ENCODE measurements at places on chromosomes 4 and X.

DNA sequence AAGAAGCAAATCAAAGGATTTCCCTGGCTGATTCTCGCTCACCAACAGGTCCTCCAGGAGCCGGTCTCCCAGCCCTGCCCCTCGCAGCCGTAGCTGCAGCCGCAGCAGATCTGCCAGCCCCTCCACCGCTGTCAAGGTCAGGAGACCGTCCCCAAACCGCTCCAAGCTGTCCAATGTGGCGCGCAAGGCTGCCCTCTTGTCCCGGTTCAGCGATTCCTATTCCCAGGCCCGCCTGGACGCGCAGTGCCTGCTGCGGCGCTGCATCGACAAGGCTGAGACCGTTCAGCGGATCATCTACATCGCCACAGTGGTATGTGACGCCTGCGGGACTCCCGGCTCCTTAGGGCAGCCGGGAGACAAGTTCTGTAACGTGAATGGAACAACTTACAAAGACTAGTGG is 25.6 kb downstream of the SPATA18 start:
- DNase-seq = no peak

- no peak for DNase-seq
Measured at GRCh38 chr4:169377367-169377766, 106.6 kb upstream of the SH3RF1 start.

DNA sequence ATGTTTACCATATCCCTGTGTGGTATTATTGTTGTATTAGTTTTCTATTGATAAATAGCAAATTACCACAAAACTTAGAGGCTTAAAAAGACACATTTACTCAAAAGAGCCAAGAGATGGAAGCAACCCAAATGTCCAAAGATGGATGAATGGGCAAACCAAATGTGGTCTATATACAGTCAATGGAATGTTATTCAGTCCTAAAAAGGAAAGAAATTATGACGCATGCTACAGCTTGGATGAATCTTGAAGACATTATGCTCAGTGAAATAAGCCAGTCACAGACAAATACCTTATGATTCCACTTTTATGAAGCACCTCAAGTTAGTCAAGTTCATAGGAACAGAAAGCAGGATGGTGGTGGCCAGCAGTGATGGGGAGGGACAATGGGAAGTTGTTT is 144.7 kb downstream of the QDPR start:
- DNase-seq = no peak

- no peak for DNase-seq
Measured at GRCh38 chr4:124212815-124213630, 499.5 kb downstream of the ANKRD50 start.

DNA sequence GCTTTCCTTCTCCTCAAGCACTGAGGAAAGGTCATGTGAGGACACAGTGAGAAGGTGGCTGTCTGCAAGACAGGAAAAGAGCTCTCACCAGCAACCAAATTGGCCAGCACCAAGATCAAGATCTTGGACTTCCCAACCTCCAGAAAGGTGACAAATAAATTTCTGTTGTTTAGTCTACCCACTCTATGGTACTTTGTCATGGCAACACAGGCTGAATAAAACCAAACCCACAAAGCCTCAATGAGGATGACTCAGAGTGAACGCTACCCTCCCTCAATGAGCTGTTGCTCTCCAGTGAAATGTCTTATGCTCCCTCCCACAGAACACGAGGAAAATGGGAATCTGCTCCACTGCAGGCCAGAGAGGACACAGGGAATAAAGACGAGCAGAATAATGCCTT is 244.1 kb downstream of the RAB28 start:
- DNase-seq = no peak

- DNase-seq = no peak
Measured at GRCh38 chr4:159435561-159436023, 332.7 kb downstream of the RAPGEF2 start.

- no peak for DNase-seq
Measured at GRCh38 chrX:16240231-16240905, 73.1 kb downstream of the MAGEB17 start.

DNA sequence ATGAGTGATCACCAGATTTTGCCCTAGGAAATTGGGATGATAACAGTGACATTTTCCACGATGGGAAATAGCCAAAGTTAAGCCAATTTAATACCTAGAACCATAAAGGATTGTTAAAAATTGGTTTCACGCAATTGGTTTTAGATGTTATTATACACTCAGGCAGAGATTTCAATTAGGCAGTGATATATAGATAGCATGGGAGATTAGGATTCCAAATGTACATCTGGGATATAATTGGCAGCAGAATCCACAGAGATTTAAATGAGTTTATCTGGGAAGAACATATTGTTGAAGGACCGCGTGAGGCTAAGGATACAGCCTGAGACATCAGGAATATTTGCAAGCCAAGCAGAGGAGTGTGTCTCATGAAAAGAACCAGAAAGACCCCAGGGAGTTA is 351.6 kb downstream of the GPM6A start:
- DNase-seq = no peak

DNA sequence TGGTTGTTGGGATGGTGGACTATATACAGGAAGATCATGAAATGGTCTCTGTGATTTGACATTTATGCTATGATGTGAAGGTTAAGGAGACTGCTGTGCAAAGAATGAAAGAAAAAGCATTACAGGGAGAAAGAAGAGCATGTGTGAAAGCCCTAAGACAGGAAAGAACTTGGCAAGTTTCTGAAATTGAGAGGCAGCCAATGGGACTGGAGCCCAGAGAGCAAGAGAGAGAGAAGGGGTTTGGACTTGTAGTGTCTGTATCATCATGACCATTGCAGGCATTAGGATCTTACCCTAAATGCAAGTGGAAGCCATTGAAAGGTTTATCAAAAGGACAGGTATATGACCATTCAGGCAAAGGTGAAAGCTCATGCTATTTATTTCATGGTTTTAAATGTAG is 147.1 kb downstream of the NAA11 start:
- no peak for DNase-seq

- no peak for DNase-seq
Measured at GRCh38 chrX:19924285-19924684, 36.9 kb upstream of the SH3KBP1 start.

DNA sequence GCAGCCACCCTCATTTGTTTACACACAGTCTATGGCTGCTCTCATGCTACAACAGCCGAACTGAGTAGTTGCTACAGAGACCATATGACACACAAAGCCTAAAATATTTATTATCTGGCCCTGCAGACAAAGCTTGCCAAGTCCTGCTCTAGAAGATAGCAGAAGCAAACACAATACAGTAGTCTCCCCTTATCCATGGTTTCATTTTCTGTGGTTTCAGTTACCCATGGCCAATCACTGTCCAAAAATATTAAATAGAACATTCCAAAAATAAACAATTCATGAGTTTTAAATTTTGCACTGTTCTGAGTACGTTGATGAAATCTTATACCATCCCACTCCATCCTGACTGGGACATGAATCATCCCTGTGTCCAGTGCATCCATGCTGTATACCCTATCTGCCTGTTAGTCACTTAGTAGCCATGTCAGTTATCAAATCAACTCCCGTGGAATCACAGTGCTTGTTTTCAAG is 40.2 kb upstream of the ZNF81 start:
- DNase-seq = no peak

DNA sequence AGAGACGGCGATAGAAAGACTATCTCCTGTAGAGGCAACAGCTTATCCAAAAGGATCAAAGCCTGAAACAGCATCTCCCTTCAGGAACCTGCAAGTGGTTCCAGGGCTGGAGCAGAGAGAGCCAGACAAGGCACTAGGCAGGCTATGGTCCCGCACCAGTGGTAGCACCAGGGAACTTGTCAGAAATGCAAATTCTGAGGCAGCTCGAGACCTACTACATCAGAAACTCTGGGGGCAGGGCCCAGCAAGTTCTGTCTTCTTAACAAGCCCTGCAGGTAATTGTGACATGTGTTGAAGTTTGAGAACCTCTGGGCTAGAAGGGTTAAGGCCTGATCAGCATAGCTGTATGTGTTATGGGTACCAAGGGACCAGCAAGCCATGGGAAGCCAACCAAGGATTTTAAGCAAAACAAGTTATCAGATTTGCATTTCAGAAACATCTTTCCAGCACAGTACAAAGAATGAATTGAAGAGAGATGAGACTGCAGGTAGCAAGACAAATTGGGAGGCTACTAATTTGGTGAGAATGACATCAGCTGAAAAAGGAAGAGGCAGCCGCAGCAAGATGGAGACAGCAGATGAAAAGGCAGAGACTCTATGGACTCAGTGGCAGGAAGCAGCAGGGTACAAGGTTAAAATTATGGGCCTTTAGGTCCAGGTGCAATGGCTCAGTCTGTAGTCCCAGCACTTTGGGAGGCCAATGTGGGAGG is 139.7 kb downstream of the TSPAN5 start:
- no peak for DNase-seq

DNA sequence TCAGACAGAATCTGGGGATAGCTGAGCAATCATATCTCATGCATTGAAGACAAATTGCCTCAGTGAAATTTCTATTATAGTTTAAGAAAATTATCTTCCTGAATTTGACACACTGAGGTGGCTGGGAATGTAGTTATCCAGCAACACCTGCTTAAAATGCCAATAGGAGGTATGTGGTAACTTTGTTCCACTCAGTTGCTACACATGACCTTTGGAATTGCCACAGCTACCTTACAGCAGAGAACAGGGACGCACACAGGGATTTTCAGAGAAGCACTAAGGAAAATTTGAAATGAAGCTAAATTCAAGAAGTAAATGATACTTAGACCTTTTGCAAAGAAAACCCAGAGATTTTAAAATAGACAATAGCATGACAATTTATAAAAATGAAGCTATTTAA is 264.6 kb downstream of the IL1RAPL1 start:
- DNase-seq = no peak

DNA sequence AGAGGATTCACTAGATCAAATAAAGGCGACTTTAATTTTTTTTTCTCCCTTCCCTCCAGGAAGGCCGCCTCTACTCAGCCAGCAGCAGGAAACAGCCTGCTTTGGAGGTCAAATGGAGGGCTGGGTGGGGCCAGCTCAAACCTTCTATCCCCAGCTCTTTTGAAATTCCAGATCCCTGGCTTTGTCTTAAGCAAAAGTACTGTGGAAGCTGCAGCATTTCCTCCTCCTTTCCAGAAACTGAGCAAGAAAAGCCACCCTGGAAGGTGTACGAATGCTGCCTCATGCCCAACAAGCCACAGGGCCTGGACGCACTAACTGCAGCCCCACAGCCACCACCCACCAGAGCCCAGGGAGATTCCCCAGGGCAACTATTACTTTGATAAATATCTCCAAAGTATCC is 55.1 kb upstream of the ZCCHC13 start:
- no peak for DNase-seq

- no peak for DNase-seq
Measured at GRCh38 chrX:140672840-140673731, 36.5 kb upstream of the LINC00632 start.

GRCh38 chr4:143858456-143858855 is 46.9 kb downstream of the GYPE start:
- DNase-seq = no peak

DNA sequence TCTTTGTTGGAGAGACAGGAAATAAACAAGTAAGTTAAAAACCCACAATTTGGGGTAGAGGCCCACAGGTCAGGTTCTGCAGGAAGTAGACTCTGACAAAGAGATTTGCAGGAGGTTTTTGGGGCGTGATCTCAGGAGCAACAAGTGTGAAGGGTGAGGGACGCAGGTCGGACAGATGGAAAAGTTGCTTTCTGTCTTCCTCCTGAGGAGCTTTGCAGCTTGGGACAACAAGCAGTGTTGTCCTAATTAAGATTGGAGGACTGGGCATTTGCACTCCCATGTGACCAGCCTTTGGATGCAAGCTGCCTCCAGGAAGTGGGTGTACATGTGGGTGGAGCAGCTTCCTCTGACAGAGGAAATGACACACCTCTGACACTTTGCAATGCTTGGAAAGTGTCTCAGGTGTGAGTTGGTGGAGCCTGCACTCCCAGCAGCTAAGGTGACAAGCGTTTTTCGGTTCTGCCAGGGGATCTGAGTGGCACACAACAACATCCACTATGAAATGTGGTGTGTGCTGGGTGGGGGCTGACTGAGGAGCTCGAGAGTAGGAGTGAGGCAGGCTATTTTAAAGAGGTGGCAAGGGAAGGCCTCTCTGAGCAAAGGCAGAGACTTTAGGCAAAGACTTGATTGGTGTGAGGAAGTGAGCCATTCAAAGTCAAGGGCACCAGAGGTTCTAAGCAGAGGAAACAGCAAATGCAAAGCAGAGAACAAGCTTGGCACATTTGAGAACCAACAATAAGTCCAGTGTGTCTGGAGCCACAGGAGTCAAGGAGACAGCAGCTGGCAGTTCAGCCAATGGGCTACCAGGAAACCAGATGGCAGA is 339.8 kb upstream of the GATB start:
- DNase-seq = peak; percentile 76

DNA sequence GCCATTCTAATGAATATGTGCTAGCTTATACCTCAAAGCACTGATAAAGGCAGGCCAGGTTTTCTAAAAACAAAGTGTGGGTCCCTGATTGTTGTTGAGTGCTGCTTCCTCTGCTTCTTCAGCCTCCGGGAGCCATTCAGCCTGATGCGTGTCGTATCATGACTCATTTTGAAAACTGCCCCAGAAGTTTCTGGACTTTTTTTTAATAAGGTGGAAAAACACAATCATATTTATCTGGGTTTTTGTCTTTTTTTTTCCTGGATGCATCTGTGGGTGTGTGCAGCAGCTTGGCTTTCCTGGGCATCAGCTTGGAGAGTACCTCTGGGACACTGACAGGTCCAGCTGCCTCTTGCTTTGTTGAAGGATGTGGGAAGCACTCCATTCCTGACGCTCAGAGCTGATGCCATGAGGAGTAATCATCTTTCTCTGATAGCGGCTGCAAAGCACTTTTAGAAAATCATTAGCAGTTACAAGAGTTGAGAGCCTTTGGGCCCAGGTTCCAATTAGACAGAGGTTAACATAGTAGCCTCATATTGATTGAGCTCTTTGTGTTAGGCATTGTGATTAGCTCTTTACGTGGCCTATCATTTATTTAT is 66.9 kb downstream of the PARM1 start:
- no peak for DNase-seq

- peak; percentile 35 for DNase-seq
Measured at GRCh38 chrX:119685225-119686066, 7.5 kb downstream of the SEPTIN6 start.

GRCh38 chrX:155070663-155070974 is 317 bp downstream of the CMC4 start:
- DNase-seq = no peak

GRCh38 chr4:77184974-77185373 is 28.0 kb downstream of the CCNG2 start:
- no peak for DNase-seq

DNA sequence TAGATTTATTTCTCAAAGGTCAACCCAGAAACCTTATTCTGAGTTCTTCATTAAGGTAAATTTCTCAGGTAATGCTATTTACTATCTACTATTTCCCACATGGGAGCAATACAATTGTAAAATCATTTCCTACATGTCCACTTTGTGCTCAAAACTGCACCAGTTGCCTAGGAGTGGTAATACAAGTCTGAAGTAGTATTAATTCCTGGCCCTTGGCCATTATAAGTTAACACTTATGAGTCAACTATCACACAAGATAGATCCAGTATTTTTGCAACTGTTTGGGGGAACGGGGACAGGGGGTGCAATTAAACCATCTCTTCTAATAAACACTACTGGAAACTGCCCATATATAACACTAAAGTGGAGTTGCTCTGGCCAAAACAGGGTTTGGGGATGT is 48.9 kb downstream of the ACSL4 start:
- no peak for DNase-seq

- no peak for DNase-seq
Measured at GRCh38 chr4:86944964-86945781, 10.4 kb downstream of the AFF1 start.

GRCh38 chr4:38007645-38008044 is 47.4 kb downstream of the PTTG2 start:
- no peak for DNase-seq

GRCh38 chr4:86380181-86380724 is 20.4 kb upstream of the MAPK10 start:
- DNase-seq = no peak

- no peak for DNase-seq
Measured at GRCh38 chrX:132031867-132032266, 8.8 kb downstream of the STK26 start.

Data from activated naive CD4-positive, alpha-beta T cell treated with Interleukin-2 at 50 U/mL for 16 hours (primary cell).